ENCODE measurements at places on chromosomes 5 and 9.

- H3K27me3 ChIP-seq, result peaks cover 6% of the 10 kb centered on the region
- no peaks in the 10 kb centered on the region for H3K36me3 ChIP-seq
- H3K4me1 ChIP-seq, result no peaks in the 10 kb centered on the region
- no peak overlapping the region for H3K27ac ChIP-seq
- no peak for DNase-seq
- no peak overlapping the region for H3K4me3 ChIP-seq
Measured at GRCh38 chr9:98726735-98727134, 18.0 kb upstream of the GABBR2 start.

DNA sequence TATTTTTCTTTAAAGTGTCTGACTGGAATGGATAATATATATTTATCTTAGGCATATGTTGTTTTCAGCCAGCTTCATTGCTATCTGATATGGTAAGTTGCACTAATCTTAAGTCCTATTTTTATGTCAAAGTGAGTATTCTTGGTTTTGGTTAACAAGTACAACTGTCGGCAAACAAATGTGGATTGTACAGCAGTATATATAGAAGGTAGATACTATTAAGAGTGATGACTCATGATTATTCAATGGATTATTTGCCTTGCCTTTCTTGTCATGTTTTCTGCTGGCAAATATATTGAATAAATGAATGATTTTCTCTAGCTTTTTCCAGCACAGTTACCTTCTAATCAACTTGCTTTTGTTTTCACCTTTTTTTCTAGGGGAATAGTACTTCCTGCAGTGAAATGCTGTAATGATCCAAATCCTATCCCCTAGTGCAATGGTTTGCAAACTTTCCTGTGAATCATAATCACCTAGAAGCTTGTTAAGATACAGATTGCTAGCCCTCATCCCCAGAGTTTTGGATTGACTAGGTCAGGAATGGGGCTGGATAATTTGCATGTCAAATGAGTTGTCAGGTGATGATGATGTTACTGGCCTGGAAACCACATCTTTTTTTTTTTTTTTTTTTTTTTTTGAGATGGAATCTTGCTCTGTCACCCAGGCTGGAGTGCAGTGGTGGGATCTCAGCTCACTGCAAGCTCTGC is 60.8 kb upstream of the ARRDC3 start:
- no peaks in the 10 kb centered on the region for H3K36me3 ChIP-seq
- DNase-seq, result no peak
- no peak overlapping the region for H3K4me3 ChIP-seq
- H3K27ac ChIP-seq, result no peak overlapping the region
- no peaks in the 10 kb centered on the region for H3K27me3 ChIP-seq

GRCh38 chr5:166507810-166508425 is 1783.5 kb upstream of the WWC1 start:
- no peaks in the 10 kb centered on the region for H3K36me3 ChIP-seq
- H3K27ac ChIP-seq, result no peak overlapping the region
- H3K27me3 ChIP-seq, result no peaks in the 10 kb centered on the region

GRCh38 chr9:106864373-106865143 is 1.6 kb downstream of the ZNF462 start:
- DNase-seq, result no peak
- H3K4me1 ChIP-seq, result peaks cover 28% of the 10 kb centered on the region
- H3K27me3 ChIP-seq, result no peaks in the 10 kb centered on the region
- no peaks in the 10 kb centered on the region for H3K36me3 ChIP-seq
- H3K4me3 ChIP-seq, result peak overlapping the region; percentile 79

GRCh38 chr5:142692321-142692894 is 6.5 kb upstream of the FGF1 start:
- no peaks in the 10 kb centered on the region for H3K36me3 ChIP-seq
- H3K27ac ChIP-seq, result no peak overlapping the region
- H3K27me3 ChIP-seq, result no peaks in the 10 kb centered on the region
- no peak overlapping the region for H3K4me3 ChIP-seq
- DNase-seq, result no peak

GRCh38 chr5:76591366-76591765 is 31.8 kb downstream of the F2RL2 start:
- H3K4me3 ChIP-seq, result no peak overlapping the region
- no peak overlapping the region for H3K27ac ChIP-seq
- DNase-seq, result no peak
- no peaks in the 10 kb centered on the region for H3K36me3 ChIP-seq

- no peaks in the 10 kb centered on the region for H3K4me1 ChIP-seq
- no peak overlapping the region for H3K4me3 ChIP-seq
- no peaks in the 10 kb centered on the region for H3K27me3 ChIP-seq
- no peak for DNase-seq
- H3K36me3 ChIP-seq, result no peaks in the 10 kb centered on the region
Measured at GRCh38 chr5:76532973-76533372, 90.2 kb downstream of the F2RL2 start.

- H3K36me3 ChIP-seq, result no peaks in the 10 kb centered on the region
- peak; percentile 84 for DNase-seq
- H3K27me3 ChIP-seq, result no peaks in the 10 kb centered on the region
- peak within 1 kb of the TSS; percentile 57 for H3K4me3 ChIP-seq
- H3K4me1 ChIP-seq, result no peaks in the 10 kb centered on the region
- H3K27ac ChIP-seq, result no peak within 1 kb of the TSS
Measured at GRCh38 chr5:135578685-135579341, at the start of gene CXCL14. Gene CXCL14, minus strand, starts transcription at chr5:135578991. Its CDS starts 213 bp downstream, at chr5:135578778.

DNA sequence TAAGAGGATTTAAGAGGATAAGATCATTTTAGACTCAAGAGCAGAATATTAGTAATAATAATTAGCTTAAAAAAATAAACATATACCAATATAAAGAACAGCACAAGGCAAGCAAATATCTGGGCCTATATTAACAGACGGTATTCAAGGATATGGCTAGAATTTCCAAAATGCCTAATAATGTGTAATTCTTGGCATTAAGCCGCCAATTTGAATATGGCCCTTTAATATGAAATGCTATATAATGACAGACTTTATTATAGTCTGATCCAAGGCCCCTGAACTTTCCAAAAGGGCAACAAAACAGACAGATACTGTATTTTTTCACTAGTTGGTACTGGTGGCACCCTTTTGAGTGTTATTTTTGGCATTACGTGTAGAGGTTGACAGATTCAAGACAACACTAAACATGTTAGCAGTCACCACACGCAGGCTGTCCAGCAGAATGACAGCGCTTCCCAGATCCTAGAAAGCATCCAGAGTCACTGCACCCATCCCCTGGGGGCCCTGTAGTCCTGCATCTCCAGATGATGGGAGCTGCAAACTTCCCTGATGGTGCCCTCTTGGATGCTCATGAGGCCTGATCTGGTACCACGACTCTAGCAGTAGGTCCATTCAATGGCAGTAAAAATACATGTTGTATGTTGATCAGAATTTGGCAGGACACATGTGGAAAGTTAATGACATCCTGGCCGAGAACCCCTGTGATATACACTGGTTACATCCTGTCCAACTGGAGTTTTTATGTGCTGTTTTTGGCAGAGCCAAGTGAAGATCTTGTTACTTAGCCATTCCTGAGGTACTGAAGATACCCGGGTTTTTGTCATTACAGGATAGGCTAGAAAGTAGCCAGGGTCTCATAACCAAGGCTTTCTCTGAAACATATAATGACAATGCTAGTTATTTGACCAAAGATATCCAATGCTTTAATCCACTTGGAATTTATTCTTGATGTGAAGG is 1.7 kb upstream of the ABL1 start:
- no peaks in the 10 kb centered on the region for H3K27me3 ChIP-seq
- H3K4me1 ChIP-seq, result peaks cover 50% of the 10 kb centered on the region
- peak overlapping the region; percentile 83 for H3K4me3 ChIP-seq
- no peak for DNase-seq
- no peaks in the 10 kb centered on the region for H3K36me3 ChIP-seq
- peak overlapping the region; percentile 89 for H3K27ac ChIP-seq

GRCh38 chr9:122134822-122135528 is 24.6 kb downstream of the NDUFA8 start:
- no peak overlapping the region for H3K4me3 ChIP-seq
- no peaks in the 10 kb centered on the region for H3K27me3 ChIP-seq
- H3K36me3 ChIP-seq, result no peaks in the 10 kb centered on the region
- no peak for DNase-seq
- H3K4me1 ChIP-seq, result peaks cover 7% of the 10 kb centered on the region

GRCh38 chr9:136482046-136482792 is 621 bp downstream of the SEC16A start:
- H3K4me3 ChIP-seq, result peak overlapping the region; percentile 74
- peak overlapping the region; percentile 94 for H3K27ac ChIP-seq
- H3K36me3 ChIP-seq, result peaks cover 12% of the 10 kb centered on the region
- H3K27me3 ChIP-seq, result no peaks in the 10 kb centered on the region

- DNase-seq, result no peak
- peak overlapping the region; percentile 77 for H3K27ac ChIP-seq
- H3K4me1 ChIP-seq, result peaks cover 66% of the 10 kb centered on the region
- no peaks in the 10 kb centered on the region for H3K27me3 ChIP-seq
- H3K4me3 ChIP-seq, result no peak overlapping the region
- H3K36me3 ChIP-seq, result no peaks in the 10 kb centered on the region
Measured at GRCh38 chr5:172793577-172794488, 22.8 kb upstream of the DUSP1 start.

DNA sequence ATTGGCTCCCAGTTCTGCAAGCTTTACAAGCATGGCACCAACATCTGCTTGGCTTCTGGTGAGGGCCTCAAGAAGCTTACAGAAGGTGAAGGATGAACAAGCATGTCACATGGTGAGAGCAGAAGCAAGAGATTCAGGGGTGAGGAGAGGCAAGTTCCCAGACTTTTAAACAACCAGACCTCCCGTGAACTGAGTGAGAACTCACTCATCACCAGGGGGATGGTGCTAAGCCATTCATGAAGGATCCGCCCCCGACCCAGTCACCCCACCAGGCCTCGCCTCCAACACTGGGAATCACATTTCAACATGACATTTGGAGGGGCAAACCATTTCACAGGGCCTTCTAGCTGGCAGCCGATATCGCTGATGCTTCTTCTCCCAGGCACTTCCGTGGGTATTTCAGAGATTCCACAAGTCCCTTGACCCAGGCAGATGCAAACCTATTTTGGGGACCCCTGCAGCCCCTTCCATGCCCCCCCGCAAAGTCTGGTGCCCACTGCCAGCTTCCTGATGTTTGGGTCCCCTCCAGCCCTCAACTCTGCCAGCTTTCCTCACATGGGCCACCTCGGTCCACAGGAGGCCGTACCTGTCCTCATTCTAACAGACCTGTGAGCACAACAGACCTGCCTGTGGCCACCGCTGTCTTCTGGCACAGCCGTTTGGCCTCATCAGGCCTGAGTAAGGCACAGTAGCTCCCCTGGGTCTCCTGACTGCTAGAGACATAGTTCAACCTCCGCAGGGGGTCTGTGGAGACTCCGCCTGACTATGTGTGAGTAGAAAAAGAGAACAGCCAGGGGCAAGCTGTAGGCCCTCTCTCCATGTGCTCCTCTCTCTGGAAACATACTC is 60.7 kb upstream of the ANGPTL2 start:
- H3K27ac ChIP-seq, result no peak overlapping the region
- peak; percentile 34 for DNase-seq
- H3K4me1 ChIP-seq, result peaks cover 27% of the 10 kb centered on the region
- H3K27me3 ChIP-seq, result no peaks in the 10 kb centered on the region
- no peak overlapping the region for H3K4me3 ChIP-seq

DNA sequence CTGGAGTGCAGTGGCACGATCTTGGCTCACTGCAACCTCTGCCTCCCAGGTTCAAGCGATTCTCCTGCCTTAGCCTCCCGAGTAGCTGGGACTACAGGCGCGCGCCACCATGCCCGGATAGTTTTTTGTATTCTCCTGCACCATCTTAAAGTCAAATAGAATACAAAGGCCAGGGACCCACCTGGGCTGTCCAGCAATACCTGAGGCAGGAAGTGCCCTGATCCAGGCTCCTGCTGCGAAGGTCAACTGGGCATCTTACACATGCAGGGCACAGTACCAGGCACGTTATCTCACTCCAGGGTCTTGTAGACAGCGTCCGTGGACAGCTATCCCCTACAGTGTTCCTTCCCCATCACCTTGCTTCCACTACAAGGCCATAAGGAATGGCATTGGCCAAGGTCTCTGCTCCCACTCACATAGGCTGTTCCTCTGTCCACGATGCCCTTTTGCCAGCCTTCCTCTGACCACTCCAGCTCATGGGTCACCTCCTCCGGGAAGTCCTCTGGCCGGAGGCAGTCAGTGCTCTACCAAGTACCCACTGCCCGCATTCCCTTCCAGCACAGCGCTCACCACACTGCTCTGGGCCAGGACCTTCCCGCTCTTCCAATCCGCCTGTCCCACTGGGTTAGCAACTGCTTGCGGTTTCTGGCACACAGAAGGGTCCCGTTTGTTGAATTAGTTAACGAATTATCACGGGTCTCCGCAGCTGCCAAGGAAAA is 978 bp downstream of the P4HA2 start:
- no peaks in the 10 kb centered on the region for H3K36me3 ChIP-seq
- peaks cover 43% of the 10 kb centered on the region for H3K4me1 ChIP-seq
- DNase-seq, result no peak
- no peaks in the 10 kb centered on the region for H3K27me3 ChIP-seq
- H3K4me3 ChIP-seq, result peak overlapping the region; percentile 93

- H3K27me3 ChIP-seq, result no peaks in the 10 kb centered on the region
- H3K4me1 ChIP-seq, result no peaks in the 10 kb centered on the region
- H3K4me3 ChIP-seq, result no peak overlapping the region
- no peak overlapping the region for H3K27ac ChIP-seq
- DNase-seq, result no peak
Measured at GRCh38 chr9:78858266-78858665, 561.3 kb downstream of the PSAT1 start.

DNA sequence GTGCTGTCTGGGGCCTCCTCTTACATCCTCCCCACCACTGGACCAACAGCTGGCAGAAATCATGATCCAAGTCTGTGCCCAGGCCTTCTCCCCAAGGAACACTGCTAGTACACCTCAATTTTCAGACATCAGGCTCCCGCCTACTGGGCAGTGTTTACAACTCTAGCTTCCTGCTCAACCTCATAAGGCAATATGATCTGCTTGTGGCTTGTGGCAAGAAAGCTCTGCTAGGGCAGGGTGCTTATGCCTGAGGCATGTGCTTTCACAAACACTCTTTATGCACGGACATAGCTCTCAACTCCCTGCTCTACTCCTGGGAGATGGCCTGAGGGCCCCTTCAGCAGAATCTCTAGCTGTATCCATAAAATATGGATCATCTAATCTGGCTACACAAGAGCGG is 32.5 kb downstream of the SH3TC2 start:
- no peaks in the 10 kb centered on the region for H3K36me3 ChIP-seq
- no peaks in the 10 kb centered on the region for H3K4me1 ChIP-seq
- no peak overlapping the region for H3K27ac ChIP-seq
- no peaks in the 10 kb centered on the region for H3K27me3 ChIP-seq

GRCh38 chr5:133386662-133387061 is 225.7 kb downstream of the FSTL4 start:
- H3K36me3 ChIP-seq, result no peaks in the 10 kb centered on the region
- H3K27me3 ChIP-seq, result no peaks in the 10 kb centered on the region
- H3K4me1 ChIP-seq, result no peaks in the 10 kb centered on the region

DNA sequence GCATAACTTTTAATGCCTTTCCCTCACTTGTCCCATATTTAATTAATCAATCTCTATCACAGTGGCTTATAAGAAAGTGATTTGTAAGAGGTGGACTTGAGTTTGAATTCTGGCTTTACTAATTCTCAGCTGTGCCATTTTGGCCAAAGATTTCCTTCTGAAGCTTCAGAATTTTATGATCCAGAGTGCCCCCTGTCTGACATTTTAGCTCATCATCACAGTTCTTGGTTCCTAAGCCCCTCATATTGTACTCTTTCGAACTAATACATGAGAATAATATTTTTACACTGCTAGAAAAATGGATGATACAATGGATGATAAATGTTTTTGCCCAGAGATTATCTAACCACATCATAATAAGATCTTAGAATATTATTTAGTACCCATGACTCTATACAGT is 1014.1 kb downstream of the PTPRD start:
- H3K27me3 ChIP-seq, result no peaks in the 10 kb centered on the region
- no peaks in the 10 kb centered on the region for H3K4me1 ChIP-seq
- H3K36me3 ChIP-seq, result no peaks in the 10 kb centered on the region

GRCh38 chr5:66538531-66538930 is 57.7 kb upstream of the MAST4 start:
- no peak for DNase-seq
- H3K27me3 ChIP-seq, result no peaks in the 10 kb centered on the region
- H3K4me3 ChIP-seq, result no peak overlapping the region
- H3K36me3 ChIP-seq, result no peaks in the 10 kb centered on the region
- no peak overlapping the region for H3K27ac ChIP-seq
- no peaks in the 10 kb centered on the region for H3K4me1 ChIP-seq
